ENCODE measurements at places on chromosomes 13 and 19. TPM values are rescaled to one million over a fixed set of nuclear protein-coding genes. Genes with fewer than 3 reads are reported as not detected.

- no peak overlapping the region for H3K27ac ChIP-seq
- H3K4me1 ChIP-seq, result no peaks in the 10 kb centered on the region
- no peak overlapping the region for H3K4me3 ChIP-seq
- H3K36me3 ChIP-seq, result no peaks in the 10 kb centered on the region
Measured at GRCh38 chr19:19817357-19817756, 4.2 kb downstream of the ZNF506 start.

DNA sequence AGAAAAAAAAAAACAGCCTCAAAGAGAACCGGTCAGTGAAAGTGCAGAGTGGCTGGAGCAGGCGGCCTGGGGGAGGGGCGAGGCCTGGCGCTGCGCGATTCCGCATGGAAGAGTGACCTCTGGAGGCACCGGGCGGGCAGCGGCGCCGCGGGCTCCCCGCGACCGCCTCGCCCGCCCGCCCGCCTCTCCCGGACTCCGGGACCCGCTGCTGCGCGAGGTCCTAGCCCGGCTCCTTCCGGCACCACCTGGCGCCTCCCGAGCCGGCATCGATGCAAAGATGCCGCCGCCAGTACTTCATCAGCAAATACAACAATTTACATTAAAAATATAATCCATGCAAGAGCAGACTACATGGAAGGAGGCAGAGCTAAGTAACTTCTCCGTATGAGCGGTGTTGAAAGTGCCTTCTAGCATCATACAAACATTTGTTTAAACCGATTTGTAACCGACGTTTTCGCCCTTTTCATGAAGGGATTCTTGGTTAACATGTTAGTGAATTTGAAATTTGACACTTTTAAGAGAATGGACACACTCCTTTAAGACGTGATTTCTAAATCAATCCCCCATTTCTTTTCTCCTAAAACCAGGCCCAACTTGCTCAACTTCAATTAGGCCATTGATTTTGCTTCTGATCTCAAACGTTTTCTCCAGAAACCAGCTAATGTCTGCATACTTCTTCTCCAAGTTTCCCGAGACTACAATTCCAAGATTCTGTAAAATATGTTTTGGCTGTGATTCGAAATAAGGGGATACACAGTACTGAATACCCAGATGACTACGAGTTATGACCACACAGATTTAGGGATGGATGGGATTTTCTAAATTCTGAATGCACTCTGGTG, 2.1 kb downstream of the EFNB2 start:
- no peak overlapping the region for H3K27ac ChIP-seq
- peaks cover 19% of the 10 kb centered on the region for H3K4me1 ChIP-seq
- H3K36me3 ChIP-seq, result no peaks in the 10 kb centered on the region
- H3K4me3 ChIP-seq, result no peak overlapping the region
- H3K27me3 ChIP-seq, result no peaks in the 10 kb centered on the region

GRCh38 chr13:50085063-50085462, 69.8 kb downstream of the KCNRG start:
- peaks cover 19% of the 10 kb centered on the region for H3K36me3 ChIP-seq
- H3K27me3 ChIP-seq, result no peaks in the 10 kb centered on the region
- H3K27ac ChIP-seq, result peak overlapping the region; percentile 59
- H3K4me1 ChIP-seq, result no peaks in the 10 kb centered on the region
- peak; percentile 53 for DNase-seq

DNA sequence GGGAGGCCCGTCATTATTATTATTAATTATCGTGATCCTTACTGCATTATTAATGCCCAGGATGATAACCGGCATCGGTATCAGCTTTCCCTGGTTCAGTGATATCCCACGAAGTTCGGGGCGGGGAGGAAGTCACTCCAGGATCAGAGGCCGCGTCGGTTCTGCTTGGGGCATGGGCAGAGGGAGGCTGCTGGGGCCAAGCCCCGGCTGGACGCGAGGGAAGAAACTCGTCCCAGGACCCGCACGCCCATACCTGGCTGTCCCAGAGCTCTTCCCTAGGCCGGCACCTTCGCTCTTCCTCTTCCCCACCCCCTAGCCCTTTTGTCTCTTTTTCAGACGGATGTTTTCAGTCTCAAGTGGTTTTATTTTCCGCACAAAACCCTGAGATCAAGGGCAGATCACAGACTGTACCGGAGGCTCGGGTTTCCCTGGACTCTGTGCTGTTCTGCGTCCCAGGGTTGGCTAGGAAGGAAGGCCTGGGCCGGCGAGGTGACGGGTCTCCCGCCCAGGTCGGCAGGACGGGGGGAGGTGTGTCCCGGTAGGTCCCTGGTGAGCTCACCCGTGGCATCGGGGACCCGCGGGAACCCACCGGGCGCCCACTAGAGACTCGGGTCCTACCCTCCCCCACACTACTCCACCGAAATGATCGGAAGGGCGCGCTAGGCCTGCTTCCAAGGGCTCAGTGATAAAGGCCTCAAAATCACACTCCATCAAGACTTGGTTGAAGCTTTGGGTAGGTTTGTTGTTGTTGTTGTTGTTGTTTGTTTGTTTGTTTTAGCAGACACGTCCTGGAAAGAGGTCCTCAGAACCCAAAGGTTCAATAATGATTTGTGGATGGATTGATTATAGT, 7.9 kb downstream of the ZIC2 start:
- no peaks in the 10 kb centered on the region for H3K4me1 ChIP-seq
- no peak overlapping the region for H3K4me3 ChIP-seq
- H3K27me3 ChIP-seq, result no peaks in the 10 kb centered on the region
- DNase-seq, result no peak
- no peak overlapping the region for H3K27ac ChIP-seq
- H3K36me3 ChIP-seq, result peaks cover 11% of the 10 kb centered on the region

DNA sequence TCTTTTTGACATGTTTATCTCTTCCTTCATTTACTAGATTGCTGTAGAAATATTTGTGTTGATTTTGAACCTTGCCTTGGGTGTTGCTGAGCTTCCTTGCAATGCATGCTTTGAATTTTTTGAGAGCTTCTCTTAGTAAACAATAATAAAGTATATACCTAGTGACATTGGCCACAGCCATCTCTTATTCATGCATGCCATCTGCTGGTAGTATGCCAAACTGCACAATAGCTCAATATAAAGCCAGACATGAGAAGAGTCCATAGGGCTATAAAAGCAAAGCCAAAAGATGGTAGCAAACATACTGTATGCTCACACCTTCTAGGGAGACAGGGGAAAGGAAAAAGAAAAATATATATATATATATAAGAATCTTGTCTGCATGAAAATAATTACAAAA, 18.9 kb upstream of the ZSCAN5A start:
- H3K36me3 ChIP-seq, result no peaks in the 10 kb centered on the region
- H3K4me3 ChIP-seq, result no peak overlapping the region
- peak; percentile 72 for DNase-seq
- H3K4me1 ChIP-seq, result no peaks in the 10 kb centered on the region
- no peaks in the 10 kb centered on the region for H3K27me3 ChIP-seq
- no peak overlapping the region for H3K27ac ChIP-seq

- DNase-seq, result no peak
- no peaks in the 10 kb centered on the region for H3K36me3 ChIP-seq
- H3K27me3 ChIP-seq, result peaks cover 2% of the 10 kb centered on the region
- H3K27ac ChIP-seq, result no peak overlapping the region
Measured at GRCh38 chr13:114157869-114158495, 21.1 kb upstream of the CFAP97D2 start.

- H3K4me1 ChIP-seq, result peaks cover 3% of the 10 kb centered on the region
- H3K27ac ChIP-seq, result no peak overlapping the region
- peaks cover 60% of the 10 kb centered on the region for H3K36me3 ChIP-seq
Measured at GRCh38 chr13:52026246-52026626, 1.7 kb downstream of the UTP14C start.

Gene PABPC3
- polyA plus RNA-seq, result 0.12 TPM

Gene STARD13
- polyA plus RNA-seq, result not detected

Gene IGFL1
- polyA plus RNA-seq, result not detected
